ENCODE measurements at places on chromosomes 5 and 9. TPM values are rescaled to one million over a fixed set of nuclear protein-coding genes. Genes with fewer than 3 reads are reported as not detected.

The CCDC107 gene
- 9.6 TPM for total RNA-seq

The ADGRD2 gene
- not detected for total RNA-seq

The PCDHGB1 gene
- 0.73 TPM for total RNA-seq

The NMUR2 gene
- not detected for total RNA-seq

The OBP2B gene
- not detected for total RNA-seq

The SLC34A1 gene
- not detected for total RNA-seq

The CCDC183 gene
- total RNA-seq: 0.37 TPM

The TAF11L5 gene
- not detected for total RNA-seq

The SLC1A3 gene
- 10.3 TPM for total RNA-seq

The IRX2 gene
- 9.6 TPM for total RNA-seq

The C5orf58 gene
- not detected for total RNA-seq

The SHOC1 gene
- total RNA-seq: not detected

The PGGT1B gene
- total RNA-seq: 11.0 TPM

The PIP5K1B gene
- total RNA-seq: not detected

The C9 gene
- total RNA-seq: not detected

The KCNT1 gene
- total RNA-seq: not detected

The IARS1 gene
- total RNA-seq: 343 TPM

The NSA2 gene
- total RNA-seq: 95.9 TPM

The LPAR1 gene
- total RNA-seq: 74.5 TPM

The TXNDC8 gene
- total RNA-seq: not detected

The UBAC1 gene
- 29.1 TPM for total RNA-seq

The BRD9 gene
- total RNA-seq: 31.2 TPM

The MAMDC2 gene
- 1.8 TPM for total RNA-seq

The EXOSC3 gene
- 39.3 TPM for total RNA-seq

The HAPLN1 gene
- not detected for total RNA-seq

The SLC46A2 gene
- total RNA-seq: not detected

The ADGRV1 gene
- 0.20 TPM for total RNA-seq

All from subcutaneous preadipocyte (primary cell).